IMR-90 (cell line): ENCODE measurements at places on chromosomes 7 and 10.
A peak's percentile ranks its signal among the peaks of the same experiment; 100 is the strongest.

GRCh38 chr10:75394221-75394620 is 7.3 kb downstream of the ZNF503 start:
- no peak for DNase-seq

DNA sequence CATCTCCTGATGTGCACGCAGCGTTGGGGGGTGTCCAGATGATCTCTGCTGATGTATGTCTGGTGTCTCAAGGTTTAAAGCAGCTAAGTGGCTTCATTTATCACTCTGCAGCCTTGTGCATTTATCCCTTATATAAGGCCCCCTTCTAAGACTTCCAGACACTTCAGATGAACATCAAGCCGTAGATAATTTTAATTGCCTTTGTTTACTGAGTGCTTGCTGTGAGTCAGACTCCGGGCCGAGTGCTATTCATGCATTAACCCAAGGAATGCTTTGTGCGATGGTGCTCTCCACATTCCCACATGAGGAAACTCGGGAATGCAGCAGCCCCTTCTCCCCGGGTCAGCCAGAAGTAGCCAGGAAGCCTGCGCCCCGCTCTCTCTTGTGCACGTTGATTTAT is 328.6 kb upstream of the COBL start:
- DNase-seq, result no peak

DNA sequence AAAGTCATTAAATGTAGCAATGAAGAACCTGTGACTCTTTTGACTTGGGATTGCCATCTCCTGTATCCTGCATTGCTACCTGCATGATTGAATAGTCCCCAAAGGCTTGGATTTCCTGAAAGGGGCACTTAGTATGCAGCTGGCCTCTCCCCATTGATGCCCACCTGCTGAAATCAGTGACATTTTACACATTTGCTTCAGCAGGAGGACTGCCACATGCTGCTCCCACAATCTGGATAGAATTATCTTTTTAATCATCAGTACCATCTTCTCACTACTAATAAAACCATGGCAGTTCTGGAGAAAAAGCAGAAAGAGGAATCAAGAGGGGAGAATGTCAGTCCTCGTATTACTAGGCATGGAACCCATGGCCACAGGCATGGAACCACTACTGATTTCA is 67.8 kb downstream of the SLC13A1 start:
- DNase-seq, result no peak

GRCh38 chr10:7593905-7594304 is 72.9 kb downstream of the ITIH5 start:
- no peak for DNase-seq

GRCh38 chr10:5965266-5965665 is 12.1 kb downstream of the IL15RA start:
- no peak for DNase-seq

DNA sequence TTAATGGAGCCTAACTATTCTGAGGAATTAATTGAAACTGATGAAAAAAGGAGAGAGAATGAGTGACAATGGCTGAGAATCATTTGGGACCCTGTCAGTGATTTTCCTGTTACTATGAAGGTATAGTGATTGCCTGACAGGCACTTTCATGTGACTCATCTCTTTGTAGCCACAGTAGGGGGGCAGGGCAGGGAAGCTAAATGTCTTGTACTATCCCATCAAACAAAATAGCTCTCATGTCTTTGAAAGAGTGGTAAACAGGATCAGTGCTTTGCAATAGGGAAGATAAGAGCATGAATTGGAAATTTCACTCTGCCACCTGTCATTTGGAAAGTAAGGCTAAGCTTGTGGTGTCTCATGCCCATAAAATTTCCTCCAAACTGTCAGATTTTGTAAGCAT is 94.5 kb upstream of the GSDME start:
- peak; percentile 79 for DNase-seq

- peak; percentile 95 for DNase-seq
Observed at GRCh38 chr7:18978108-18978495, 139.3 kb downstream of the TWIST1 start.

DNA sequence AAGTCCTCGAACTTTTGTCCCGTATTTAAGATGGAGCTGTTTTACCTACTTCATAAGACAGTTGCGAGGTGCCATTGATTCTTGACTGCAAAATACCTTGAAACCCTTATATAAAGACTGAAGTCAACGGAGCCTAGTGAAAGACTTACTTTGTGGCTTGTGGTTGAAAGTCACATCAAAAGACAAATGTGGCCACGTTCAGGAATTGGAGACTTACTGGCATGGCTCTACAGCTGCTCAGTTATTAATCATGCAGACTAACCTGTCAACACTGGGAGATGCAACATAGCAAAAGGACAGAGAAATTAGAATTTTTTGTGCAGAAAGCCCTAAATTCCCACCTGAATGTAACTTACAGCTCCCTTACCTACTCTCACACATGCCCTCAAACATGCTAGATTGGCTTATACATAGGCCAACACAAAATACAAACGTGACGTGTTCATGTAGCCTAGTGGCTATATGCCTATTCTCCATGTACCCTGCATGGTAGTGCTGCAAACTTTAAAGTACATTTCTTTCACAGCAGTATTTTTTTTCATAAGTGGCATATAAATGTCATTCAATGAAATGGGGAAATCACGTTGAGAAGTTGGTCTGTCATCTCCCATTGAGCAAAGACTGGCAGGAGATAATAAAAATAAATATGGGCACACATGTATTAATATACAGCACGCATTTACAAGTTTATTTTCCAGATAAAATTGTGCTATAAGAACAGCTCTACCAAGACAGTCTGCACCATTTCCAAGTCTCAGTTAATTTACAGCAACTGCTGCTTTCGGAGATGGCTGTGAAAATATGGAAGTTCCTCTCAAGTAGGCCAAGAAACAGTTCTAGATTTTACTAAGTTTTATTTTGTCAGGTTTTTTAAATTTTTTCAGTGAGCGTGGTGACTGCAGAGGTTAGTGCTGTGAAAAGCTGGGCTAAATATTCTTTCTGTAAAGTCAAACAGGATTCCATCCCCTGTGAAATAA is 170.4 kb upstream of the C7orf33 start:
- DNase-seq, result no peak

GRCh38 chr10:103998805-103999204 is 31.9 kb downstream of the SLK start:
- DNase-seq, result no peak

DNA sequence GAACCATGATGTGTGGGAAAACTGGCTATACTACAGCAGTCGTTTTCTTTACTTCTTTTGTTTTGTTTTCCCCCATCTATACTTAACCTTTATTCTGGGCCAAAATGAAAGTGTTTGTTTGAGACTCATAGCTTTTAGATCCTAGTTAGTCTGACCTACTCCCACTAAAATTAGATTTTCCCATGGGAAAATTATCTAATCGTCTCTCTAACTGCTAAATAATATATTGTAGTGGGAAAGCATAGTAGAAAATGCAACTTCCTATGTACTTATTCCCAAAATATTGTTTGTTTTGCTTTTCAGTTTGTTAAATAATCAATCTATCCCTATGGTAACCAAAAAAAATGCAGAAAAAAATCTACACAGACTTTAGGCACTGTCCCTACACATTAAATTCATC is 96.6 kb downstream of the NOC3L start:
- DNase-seq, result no peak

DNA sequence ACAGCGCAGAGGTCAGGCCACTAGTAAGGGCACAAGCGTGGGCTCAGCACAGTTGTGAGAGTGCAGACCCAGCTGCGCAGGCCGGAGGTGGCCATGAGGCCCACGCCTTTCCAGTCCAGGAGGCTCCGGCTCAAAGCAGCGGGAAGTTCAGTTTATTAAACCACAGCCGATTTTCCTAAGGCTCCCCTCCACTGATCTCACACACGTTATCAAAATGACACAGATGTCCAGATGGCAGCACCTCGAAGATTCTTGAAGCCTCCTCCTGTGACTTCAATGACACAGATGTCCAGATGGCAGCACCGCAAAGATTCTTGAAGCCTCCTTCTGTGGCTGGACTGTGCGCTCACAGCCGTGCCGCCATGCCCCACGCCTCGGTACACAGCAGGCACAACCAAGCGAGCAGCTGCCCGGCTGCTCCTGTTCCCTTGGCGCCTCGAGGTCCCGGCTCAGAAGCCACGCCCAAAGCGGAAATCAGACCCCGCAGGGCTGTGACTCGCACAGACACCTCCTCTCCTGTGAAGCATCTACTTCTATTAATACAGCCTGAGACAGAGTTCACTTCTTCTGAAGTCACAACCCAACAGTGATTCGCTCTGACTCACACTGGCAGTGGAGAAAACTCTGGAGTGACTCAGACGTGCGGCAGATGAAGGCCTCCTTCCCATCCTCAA is 122.7 kb downstream of the MAD1L1 start:
- DNase-seq, result peak; percentile 96

DNA sequence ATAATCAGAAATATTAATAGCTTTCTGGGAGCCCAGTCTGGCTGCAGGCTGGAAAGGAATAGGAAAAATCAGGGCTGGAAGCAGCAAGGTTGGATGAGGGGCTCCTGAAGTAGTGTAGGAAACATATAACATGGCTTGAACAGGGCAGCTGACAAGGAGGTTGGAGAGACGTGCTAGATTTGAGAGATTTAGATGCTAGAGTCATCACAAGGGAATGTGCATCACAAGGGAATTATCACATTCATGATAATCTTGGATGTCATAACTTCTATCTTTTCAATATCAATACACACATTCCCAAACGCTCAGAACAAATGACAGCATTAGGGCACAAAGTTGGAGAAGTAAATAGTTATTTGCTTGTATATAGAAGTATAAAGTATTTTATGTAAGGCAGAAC is 120.9 kb upstream of the EGFR start:
- no peak for DNase-seq

GRCh38 chr7:37511915-37512314 is 63.3 kb upstream of the ELMO1 start:
- no peak for DNase-seq

GRCh38 chr7:48424731-48425130 is 253.5 kb downstream of the ABCA13 start:
- peak; percentile 6 for DNase-seq

DNA sequence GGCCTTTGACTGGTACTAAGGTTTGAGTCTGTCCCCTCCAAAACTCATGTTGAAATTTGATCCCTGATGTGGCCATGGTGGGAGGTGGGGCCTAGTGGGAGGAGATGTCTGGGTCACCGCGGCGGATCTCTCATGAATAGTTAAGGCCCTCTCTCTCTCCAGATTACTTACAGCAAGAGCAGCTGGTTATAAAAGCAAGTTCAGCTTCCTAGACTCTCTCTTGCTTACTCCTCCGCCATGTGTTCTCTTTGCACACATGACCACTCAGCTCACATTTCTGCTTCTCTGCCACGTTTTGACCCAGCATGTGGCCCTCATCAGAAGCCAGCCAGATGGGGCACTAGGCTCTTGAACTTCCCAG is 29.9 kb upstream of the ZMIZ1 start:
- DNase-seq, result peak; percentile 32

DNA sequence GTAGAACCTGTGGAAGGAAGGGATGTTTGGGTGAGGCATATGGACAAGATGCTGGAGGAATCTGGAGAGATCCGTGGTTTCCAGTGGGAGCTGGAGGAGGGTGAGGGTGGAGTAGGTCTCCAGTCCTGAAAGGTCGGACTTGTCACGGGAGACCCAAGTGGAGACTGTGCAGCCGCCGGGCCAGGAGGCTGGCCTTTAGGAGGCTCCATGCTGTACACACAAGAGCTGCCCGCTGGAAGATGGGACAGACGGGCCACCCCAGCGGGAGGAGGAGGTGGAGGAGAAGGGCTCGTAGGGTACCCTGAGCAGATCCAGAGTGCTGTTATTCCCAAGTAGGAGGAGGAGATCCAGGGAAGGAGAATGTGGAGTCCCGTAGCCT is 106.7 kb downstream of the NKX6-2 start:
- no peak for DNase-seq

DNA sequence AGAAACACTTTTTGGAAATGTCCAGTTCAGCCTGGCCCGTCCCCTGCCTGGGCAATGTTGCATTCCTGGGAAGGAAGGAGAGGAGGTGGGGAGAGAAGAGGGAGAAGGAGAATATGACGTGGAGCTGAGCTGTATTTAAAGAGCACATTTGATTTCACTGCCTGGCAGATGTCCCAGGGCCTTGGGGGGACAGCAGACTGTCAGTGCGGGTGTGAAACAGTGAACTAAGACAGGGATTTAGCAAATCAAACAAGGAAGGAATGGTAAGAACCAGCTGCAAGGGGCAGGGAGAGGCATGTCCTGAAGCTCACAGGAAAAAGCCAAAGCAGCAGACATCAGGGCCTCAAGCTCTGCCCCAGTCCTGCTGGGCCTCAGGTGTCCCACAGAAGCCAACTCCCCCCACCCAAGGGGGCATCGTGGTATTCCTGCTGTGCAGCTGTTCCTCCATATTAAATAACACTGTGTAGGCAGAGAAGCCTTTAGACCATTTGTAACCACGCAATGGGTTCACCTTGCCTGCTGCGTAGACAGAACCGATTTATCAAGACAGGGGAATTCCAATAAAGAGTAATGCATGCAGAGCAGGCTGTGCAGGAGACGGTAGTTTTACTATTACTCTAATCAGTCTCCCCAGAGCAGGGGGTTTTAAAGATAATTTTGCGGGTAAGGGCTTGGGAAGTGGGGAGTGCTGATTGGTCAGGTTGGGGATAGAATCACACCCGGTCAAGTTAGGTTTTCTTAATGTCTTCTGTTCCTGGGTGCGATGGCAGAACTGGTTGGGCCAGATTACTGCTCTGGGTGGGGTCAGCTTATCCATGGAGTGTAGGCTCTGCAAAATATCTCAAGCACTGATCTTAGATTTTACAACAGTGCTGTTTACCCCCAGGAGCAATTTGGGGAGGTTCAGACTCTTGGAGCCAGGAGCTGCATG is 18.3 kb downstream of the LEP start:
- peak; percentile 37 for DNase-seq

DNA sequence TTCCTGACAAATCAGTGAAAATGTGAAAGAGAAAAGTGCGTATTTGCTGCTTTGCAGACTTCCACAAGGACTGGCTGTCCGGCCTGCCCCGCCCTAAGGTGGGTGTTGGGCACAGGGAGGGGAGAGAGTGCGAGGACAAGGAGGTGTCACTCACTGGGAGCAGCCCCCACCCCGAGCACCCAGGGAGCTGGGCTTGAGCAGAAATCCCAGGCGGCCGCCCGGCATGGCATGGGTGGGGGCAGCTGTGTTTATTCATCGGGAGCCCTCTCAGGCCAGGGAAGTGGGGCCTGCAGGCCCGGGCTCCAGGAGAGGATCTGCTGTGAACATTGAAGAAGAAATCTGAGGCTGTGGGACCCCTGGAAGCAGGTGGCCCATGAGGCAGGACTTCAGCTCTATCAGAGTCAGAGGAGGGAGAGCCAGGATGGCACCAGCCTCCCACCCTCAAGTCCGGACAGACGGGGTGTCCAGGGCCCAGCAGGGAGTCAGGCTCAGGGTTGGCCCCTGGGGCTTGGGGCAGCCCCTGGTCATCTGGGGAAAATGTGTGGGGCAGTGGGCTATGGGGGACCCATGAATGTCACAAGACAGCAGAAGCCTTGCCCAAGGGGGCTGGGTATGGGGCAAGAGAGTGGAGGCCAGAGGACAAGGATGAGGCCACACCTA is 164.4 kb upstream of the PPP2R2D start:
- DNase-seq, result no peak

- DNase-seq, result peak; percentile 57
Observed at GRCh38 chr10:34297541-34298345, 517.4 kb downstream of the PARD3 start.
